ENCODE measurements at places on chromosomes 11 and 22.

GRCh38 chr22:30824096-30824495 lies 129.4 kb downstream of the OSBP2 start:
- no peak overlapping the region for H3K27ac ChIP-seq
- H3K4me1 ChIP-seq = no peaks in the 10 kb centered on the region
- peaks cover 72% of the 10 kb centered on the region for H3K27me3 ChIP-seq
- DNase-seq = no peak
- H3K4me3 ChIP-seq = no peak overlapping the region
- no peaks in the 10 kb centered on the region for H3K36me3 ChIP-seq

DNA sequence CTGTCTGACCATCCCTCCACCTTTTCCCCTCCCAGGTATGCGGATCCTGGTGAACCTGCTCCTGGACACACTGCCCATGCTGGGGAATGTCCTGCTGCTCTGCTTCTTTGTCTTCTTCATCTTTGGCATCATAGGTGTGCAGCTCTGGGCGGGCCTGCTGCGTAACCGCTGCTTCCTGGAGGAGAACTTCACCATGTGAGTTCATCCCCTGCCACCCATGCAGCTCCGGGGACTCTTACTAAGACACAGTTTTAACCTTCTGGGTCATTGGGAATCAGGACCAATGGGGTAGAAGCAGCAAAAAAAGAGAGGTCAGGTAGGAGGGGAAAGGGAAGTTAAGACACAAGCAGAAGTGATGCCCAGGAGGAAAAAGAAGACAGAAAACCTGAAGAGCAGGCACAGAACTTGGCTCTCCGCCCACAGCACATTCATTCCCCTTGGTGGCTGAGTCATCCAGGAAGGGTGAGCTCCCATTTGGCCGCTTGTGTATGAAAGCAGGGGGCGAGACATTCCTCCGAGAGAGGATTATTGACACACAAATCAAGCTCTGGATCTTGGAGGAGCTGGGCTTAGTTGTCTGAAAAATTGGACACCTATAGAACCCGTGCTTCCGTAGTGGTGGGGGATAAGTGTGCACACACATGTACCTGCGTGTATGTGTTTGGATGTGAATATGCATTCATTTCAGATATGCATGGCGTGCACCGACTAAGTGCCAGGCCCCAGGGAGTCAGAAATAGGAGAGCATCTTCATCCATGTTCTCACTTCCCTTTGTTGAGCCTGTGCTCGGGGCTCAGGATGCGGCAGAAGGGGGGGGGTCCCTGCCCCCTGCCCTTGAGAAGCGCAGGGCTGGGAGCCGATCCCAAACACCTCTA lies 64.2 kb downstream of the CACNA1I start:
- H3K4me3 ChIP-seq = no peak overlapping the region
- H3K36me3 ChIP-seq = no peaks in the 10 kb centered on the region
- peaks cover 6% of the 10 kb centered on the region for H3K4me1 ChIP-seq
- DNase-seq = no peak
- H3K27ac ChIP-seq = no peak overlapping the region

DNA sequence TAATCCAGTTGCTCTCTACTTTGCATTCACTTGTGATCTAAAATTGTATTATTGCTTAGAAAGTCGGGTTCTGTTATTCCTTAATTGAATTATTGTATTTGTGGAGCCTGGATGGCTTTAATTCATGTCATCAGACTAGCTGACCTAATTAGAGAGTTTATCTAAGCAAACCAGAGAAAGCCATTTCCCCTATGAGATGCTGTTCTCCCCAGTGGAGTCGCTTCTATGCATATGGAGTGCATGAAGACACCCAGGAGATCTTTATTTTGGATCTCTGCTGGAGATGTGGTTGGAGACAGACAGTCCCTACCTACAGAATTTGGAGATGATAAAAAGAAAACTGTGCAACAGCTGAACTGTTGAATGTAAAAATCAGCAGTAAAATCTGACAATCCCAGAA lies 45.2 kb upstream of the MYO18B start:
- DNase-seq = no peak
- no peak overlapping the region for H3K27ac ChIP-seq
- no peaks in the 10 kb centered on the region for H3K36me3 ChIP-seq

GRCh38 chr11:124832571-124832970 lies 32.4 kb upstream of the MSANTD2 start:
- H3K4me1 ChIP-seq = peaks cover 6% of the 10 kb centered on the region
- H3K36me3 ChIP-seq = peaks cover 2% of the 10 kb centered on the region
- H3K27ac ChIP-seq = no peak overlapping the region
- peaks cover 36% of the 10 kb centered on the region for H3K27me3 ChIP-seq
- no peak overlapping the region for H3K4me3 ChIP-seq

- peaks cover 43% of the 10 kb centered on the region for H3K36me3 ChIP-seq
- H3K4me1 ChIP-seq = peaks cover 9% of the 10 kb centered on the region
- H3K4me3 ChIP-seq = no peak overlapping the region
- no peak for DNase-seq
- no peaks in the 10 kb centered on the region for H3K27me3 ChIP-seq
Observed at GRCh38 chr11:62889484-62890437, 9.1 kb downstream of the SLC3A2 start.

GRCh38 chr11:119363081-119363850 lies 16.8 kb upstream of the MFRP start:
- no peak for DNase-seq
- H3K27me3 ChIP-seq = peaks cover 61% of the 10 kb centered on the region
- H3K36me3 ChIP-seq = peaks cover 1% of the 10 kb centered on the region
- H3K4me3 ChIP-seq = peak overlapping the region; percentile 59
- H3K4me1 ChIP-seq = peaks cover 13% of the 10 kb centered on the region

DNA sequence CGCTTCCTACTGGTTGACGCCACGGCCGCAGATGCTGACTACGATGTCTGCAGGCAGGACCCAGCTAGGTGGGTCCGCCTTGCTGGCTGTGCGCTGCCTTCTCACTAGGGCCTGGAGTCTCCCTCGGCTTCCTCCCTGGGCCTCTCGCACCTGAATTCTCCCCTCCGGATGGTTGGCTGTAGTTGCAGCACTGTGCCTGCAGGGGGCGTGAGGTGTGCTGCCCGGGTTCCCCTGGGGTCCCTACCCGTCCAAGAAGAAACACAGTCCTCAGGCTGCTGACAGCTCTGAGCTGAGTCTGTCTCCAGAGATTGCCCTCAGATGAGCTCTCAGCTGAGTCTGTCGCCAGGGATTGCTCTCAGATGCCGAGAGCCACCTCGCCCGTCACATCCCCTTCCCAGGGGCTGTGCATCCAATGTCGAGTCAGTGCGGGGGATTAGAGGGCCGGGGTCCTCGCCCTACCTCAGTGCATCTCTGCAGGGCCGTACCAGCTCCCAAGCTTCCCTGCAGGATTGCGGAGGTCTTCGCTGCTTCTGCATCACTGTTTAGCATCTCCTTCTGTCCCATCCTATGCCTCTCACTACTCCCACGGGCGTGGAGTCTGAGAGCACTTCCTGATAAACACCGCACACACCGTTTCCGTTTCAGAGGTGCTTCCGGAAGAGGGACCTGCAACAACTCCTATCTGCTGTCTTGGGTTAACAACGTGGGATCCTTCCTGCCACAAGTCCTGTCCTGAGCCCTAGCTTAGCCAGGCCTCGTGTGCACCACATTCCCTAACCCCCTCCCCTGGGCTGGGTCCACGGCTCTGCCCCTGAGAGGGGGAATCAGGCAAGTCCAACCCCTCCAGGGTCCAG lies 196.9 kb downstream of the CSNK2A3 start:
- H3K27ac ChIP-seq = peak overlapping the region; percentile 33
- peaks cover 9% of the 10 kb centered on the region for H3K4me1 ChIP-seq
- H3K4me3 ChIP-seq = peak overlapping the region; percentile 38
- DNase-seq = no peak
- no peaks in the 10 kb centered on the region for H3K27me3 ChIP-seq
- H3K36me3 ChIP-seq = peaks cover 1% of the 10 kb centered on the region

- no peak overlapping the region for H3K4me3 ChIP-seq
- no peak overlapping the region for H3K27ac ChIP-seq
- no peak for DNase-seq
- no peaks in the 10 kb centered on the region for H3K36me3 ChIP-seq
- H3K4me1 ChIP-seq = no peaks in the 10 kb centered on the region
Observed at GRCh38 chr22:46418827-46419226, 83.3 kb downstream of the TRMU start.

GRCh38 chr11:40867991-40868632 lies 591.3 kb downstream of the LRRC4C start:
- no peaks in the 10 kb centered on the region for H3K4me1 ChIP-seq
- no peaks in the 10 kb centered on the region for H3K36me3 ChIP-seq
- no peak overlapping the region for H3K4me3 ChIP-seq

DNA sequence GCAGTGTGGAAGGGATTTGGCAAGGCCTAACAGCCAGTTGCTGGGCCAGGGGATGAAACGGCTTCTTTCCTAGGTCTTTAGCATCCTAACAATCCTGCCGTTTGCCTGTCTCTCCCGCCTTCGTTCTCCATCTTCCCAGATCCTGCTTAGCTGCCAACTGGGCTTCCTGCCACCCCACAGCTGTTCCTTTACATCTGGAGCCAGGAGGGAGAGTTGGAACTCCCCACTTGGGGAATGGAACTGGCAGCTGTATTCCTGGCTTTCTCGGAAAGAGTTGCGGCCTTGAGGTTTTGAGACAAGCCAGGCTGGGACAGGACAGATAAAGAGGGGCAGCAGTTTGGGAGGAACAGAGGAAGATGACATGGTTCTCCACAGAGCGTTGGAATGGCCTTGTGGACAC lies 59.6 kb downstream of the ST3GAL4 start:
- H3K27me3 ChIP-seq = no peaks in the 10 kb centered on the region
- no peak overlapping the region for H3K27ac ChIP-seq
- H3K4me1 ChIP-seq = no peaks in the 10 kb centered on the region
- H3K36me3 ChIP-seq = peaks cover 1% of the 10 kb centered on the region
- no peak overlapping the region for H3K4me3 ChIP-seq
- no peak for DNase-seq

DNA sequence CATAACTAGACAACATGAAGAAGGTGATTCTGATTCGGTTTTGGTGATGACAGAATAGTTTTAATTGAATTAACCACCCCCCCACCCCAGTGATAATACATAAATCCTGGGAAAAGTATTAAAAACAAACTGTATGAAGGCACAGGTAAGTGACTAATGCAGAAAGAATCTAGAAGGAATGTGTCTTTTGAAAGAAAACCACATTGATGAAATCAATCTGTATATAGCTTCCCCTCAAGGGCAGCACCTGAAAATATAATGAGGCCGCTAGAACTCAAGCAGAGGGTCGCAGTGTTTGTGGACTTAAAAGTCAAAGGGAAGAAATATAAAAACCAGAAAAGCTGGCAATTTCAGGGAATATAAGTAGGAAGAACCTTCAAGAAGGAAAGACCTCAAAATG lies 580.5 kb upstream of the CHORDC1 start:
- H3K36me3 ChIP-seq = no peaks in the 10 kb centered on the region
- DNase-seq = no peak
- H3K4me3 ChIP-seq = no peak overlapping the region
- H3K27me3 ChIP-seq = no peaks in the 10 kb centered on the region
- H3K4me1 ChIP-seq = no peaks in the 10 kb centered on the region

GRCh38 chr11:94028436-94028835 lies 7.3 kb downstream of the HEPHL1 start:
- no peak for DNase-seq
- H3K27ac ChIP-seq = no peak overlapping the region
- peaks cover 31% of the 10 kb centered on the region for H3K27me3 ChIP-seq
- no peak overlapping the region for H3K4me3 ChIP-seq

GRCh38 chr11:109000531-109000930 lies 335.7 kb downstream of the DDX10 start:
- no peak overlapping the region for H3K27ac ChIP-seq
- H3K4me1 ChIP-seq = no peaks in the 10 kb centered on the region
- H3K27me3 ChIP-seq = peaks cover 31% of the 10 kb centered on the region
- no peak overlapping the region for H3K4me3 ChIP-seq
- H3K36me3 ChIP-seq = no peaks in the 10 kb centered on the region

DNA sequence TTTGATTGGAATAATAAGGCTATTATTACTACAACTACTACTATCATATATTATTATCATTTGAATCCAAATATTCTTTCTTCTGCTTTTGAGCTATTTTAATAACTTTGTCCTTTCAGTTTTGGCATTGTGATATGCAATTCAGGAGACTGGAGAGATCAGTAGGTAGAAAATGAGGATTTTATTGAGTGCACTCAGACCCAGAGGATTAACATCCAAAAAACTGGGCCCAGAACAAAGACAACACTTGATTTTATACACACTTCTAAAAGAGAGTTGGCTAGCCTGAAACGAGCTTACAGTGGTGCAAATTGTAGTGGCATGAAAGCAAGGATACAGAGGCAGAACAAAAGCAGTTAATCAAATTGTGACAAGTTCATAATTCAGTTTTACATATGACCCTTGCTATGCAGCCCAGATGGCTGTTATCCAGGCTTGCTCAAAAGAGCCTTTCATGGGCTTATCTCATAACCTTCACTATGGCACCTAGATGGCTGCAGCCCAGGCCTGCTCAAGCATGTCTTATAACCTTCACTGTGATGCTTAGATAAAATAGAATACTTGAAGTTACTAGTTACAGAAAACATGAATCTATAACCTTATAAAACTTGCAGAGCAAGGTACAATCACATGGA lies 796.3 kb upstream of the RAG2 start:
- H3K36me3 ChIP-seq = no peaks in the 10 kb centered on the region
- no peaks in the 10 kb centered on the region for H3K27me3 ChIP-seq
- no peaks in the 10 kb centered on the region for H3K4me1 ChIP-seq
- H3K4me3 ChIP-seq = no peak overlapping the region

DNA sequence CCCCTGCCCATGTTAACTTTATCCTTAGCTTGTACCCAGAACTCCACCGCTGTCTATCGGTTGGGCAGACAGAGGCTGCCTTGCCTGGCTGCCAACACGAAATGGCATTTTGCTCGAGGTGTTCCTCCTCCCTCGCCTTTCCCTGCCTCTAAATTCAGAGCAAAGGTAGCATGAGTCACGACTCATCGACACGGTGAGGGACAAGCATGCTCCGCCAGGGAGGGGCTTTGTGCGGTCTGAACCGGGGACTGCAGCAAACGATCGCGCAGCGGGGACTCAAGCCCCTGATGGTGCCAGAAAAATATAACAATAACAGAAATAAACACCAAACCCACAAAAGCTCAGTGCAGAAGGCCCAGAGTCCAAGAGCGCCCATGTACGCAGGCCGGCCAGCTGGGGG lies 52.3 kb downstream of the RTL6 start:
- no peaks in the 10 kb centered on the region for H3K27me3 ChIP-seq
- no peaks in the 10 kb centered on the region for H3K36me3 ChIP-seq
- no peak overlapping the region for H3K4me3 ChIP-seq
- DNase-seq = no peak
- H3K4me1 ChIP-seq = no peaks in the 10 kb centered on the region

DNA sequence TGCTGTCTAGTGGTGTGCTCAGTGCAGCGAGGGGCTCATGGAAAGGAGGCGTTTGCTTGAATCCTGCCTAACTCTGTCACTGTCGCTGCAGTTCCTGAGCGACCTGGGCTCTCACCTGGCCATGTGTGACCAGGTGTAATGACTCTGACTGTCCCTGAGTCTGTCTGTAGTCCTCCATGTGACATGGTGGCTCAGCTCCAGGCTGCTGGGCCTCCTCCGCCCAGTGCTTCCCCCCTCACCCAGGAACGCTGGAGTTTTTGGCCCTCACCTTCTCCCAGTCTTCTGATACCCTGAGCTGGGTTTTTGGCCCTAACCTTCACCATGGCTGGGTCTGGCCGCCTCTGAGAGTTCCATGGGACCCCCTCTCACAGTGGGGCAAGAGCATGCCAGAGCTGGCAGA lies 20.3 kb downstream of the MICALL1 start:
- no peaks in the 10 kb centered on the region for H3K27me3 ChIP-seq
- DNase-seq = no peak
- H3K27ac ChIP-seq = no peak overlapping the region
